ENCODE measurements at places on chromosomes 5 and 9.

DNA sequence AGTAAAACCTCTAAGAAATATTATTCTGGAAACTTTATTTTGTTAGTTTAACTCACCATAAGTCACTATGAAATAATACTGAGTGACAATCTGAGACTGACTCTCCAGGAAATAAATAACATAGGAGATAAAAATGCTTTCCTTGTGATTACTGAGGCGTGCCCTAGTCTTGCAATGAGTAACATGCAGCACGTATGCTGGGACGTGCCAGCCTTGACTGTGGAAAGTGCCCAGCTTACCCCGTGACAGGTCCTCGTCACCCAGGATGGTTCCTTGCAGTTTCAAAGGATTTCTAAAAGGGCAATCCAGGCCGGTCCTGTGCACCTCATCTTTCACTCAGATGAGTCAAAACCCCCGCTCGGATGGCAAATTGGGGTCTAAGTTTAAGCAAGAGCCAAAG lies 720.8 kb upstream of the ADAMTS16 start:
- H3K27ac ChIP-seq, result no peak overlapping the region
- H3K36me3 ChIP-seq, result no peaks in the 10 kb centered on the region
- no peak overlapping the region for H3K4me3 ChIP-seq
- H3K4me1 ChIP-seq, result no peaks in the 10 kb centered on the region

DNA sequence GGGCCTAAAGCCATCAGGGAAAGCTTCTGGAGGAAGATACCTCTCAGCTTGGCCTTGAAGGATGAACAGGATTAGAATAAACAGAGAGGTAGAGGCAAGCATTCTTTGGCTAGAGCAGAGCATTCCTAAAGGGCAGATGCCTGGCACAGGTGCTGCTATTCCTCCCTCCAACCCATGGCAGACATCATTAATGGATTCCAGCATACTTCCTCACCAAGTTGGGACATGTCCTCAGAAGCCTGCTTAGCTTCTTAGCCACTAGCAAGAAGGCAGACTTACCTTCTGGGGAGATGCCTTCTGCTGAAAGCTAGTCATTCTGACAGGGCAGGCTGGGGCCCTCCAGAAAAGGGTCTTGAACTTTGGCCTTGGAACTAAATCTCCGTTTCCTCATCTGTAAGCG lies 122.0 kb downstream of the RGS3 start:
- peak overlapping the region; percentile 43 for H3K27ac ChIP-seq
- DNase-seq, result no peak
- H3K4me1 ChIP-seq, result peaks cover 83% of the 10 kb centered on the region
- H3K27me3 ChIP-seq, result no peaks in the 10 kb centered on the region

- H3K27ac ChIP-seq, result no peak overlapping the region
- no peak for DNase-seq
- no peak overlapping the region for H3K4me3 ChIP-seq
- no peaks in the 10 kb centered on the region for H3K4me1 ChIP-seq
- H3K36me3 ChIP-seq, result no peaks in the 10 kb centered on the region
- H3K27me3 ChIP-seq, result peaks cover 9% of the 10 kb centered on the region
Measured at GRCh38 chr5:135460246-135461033, 8.3 kb upstream of the TIFAB start.

DNA sequence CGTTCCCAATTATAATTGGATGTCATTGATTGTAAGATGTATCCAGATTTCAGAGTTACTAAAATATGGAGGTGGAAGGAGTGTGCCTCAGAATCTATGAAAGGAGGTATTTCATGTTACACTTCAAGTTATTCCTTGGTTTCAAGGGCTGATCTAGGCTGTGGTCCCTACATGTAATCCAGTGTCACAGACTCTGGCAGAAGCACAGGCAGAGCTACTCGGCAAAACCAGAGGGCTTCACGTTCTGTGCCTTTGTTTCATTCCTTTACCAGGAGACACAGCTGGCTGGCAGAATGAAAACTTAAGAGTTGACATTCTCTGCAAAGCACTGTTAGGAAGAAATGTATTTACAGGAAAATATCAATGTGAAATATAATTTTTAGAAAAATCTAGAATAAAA lies 99.6 kb downstream of the ANKH start:
- H3K4me1 ChIP-seq, result peaks cover 14% of the 10 kb centered on the region
- H3K4me3 ChIP-seq, result no peak overlapping the region
- H3K27me3 ChIP-seq, result no peaks in the 10 kb centered on the region
- H3K36me3 ChIP-seq, result peaks cover 2% of the 10 kb centered on the region
- DNase-seq, result no peak

DNA sequence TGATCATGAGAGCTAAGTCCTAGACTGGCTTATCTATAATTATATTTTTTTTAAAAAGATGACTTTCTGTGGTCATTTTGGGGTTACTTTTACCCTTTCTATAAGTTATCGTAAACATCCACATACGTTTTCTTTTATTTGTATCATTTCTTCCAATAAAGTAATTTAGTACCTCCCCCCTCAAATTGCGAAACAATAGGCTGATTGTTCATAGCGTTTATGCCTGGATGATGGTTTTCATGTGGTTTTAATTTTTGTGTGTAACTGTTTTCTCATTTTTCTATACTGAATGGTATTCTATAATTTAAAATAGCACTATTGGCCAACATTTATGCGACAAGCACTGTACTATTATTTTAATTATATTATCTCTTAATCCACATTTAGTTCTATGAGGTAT lies 44.5 kb downstream of the SMC5 start:
- H3K4me1 ChIP-seq, result peaks cover 8% of the 10 kb centered on the region
- no peaks in the 10 kb centered on the region for H3K27me3 ChIP-seq
- H3K27ac ChIP-seq, result no peak overlapping the region
- DNase-seq, result no peak
- H3K4me3 ChIP-seq, result no peak overlapping the region

DNA sequence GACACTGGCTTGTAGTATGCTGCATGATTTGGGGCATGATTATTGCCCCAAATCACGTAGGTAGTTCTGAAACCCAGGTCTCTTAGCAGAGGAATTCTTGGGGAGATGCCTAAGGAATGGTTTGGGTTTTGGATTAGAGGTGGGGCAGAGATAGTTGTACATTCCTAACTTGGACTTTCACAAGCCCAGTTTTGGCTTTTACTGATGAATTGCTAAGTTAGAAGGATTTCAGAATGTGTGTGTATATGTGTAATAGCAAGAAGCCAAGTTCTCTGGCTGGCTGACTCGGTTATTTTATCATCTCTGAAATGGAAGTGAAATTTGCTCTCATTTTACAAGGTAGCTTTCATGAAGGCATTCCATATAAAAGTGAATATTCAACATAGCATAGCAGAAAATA lies 23.8 kb upstream of the ZNF131 start:
- no peak overlapping the region for H3K4me3 ChIP-seq
- H3K27me3 ChIP-seq, result no peaks in the 10 kb centered on the region
- no peak overlapping the region for H3K27ac ChIP-seq
- peaks cover 9% of the 10 kb centered on the region for H3K4me1 ChIP-seq
